ENCODE measurements at places on chromosomes 2 and 18.
A peak's percentile ranks its signal among the peaks of the same experiment; 100 is the strongest.

- no peak for DNase-seq
Measured at GRCh38 chr2:100046961-100047947, 95.1 kb downstream of the AFF3 start.

DNA sequence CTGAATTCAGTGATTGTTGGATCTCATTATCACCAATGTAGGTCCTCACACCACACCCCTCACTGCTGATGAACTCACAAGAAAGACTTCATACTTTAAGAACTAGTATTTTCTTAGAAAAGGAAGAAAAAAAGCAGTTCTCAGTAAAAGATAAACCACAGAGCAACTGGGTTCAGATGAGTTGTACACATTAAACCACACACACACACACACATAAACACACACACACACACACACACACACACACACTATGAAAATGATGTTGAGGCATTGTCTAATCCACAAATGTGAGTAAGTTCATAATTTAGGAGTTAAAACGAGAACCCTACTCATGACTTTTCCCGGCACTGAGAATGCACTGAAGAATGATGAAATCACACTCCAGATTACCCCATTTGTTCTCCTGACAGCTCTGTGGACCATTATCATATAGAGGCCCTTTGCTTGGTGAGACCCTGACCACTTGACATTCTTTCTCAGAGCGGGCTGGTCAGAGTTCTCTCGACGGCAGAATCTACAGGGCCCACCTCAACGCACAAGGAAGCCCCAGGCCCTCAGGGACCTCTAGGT is 106.2 kb downstream of the BCL2 start:
- no peak for DNase-seq

DNA sequence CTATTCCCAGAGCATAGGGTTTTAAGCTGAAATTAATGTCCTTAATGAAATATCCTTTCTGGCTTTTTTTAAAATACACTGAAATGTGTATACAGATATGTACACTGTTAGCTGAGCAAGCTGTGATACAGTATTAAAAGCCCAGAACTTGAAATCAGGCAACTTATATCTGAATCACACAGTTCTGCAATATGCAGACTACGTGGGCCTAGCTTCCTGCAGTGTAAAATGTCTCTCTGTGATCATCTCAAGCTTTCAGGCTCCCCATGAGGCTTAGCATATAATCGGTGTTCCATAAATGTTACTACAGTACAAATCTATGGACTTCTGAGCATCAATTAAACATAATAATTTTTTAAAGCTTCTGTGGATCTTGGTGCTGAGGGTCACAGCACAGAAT is 8.2 kb downstream of the FBXO15 start:
- DNase-seq, result no peak

DNA sequence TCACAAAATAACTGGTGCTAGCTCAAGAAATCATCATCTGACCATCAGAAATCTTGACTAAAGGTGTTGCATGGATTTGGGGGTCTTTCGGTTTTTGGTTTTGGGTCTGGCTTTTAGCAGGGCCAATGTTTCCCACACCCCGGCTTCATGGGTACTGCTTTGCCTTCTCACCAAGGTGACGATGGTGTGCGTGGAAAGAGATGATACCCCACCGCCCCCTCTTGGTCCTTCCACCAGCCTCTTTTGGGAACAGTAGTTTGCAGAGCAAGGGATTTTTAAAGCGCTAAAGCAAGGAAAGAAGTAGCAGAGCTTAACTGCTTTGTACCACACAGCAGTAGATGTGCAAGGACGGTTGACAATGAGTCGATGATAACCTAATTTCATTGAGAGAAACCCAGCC is 42.3 kb downstream of the BOLA3 start:
- no peak for DNase-seq

DNA sequence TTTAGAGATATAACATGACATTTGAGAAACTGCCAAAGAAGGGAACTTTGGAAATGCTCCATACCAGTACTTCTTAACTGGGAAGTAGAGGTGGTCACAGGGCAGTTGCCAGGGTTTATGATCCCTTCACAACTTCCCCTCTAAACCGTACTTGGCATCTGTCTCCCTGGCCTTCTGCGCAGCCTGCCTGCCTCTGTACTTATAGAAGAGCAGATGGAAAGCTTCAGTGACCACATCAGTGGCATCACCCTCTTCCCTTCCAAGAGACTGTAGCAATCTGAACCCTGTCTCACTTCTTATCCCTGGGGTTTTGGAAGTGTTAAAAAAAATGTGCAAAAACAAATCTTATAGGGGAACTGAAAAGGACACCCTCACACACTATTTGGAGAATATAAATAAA is 64.1 kb downstream of the EIF2AK3 start:
- no peak for DNase-seq

DNA sequence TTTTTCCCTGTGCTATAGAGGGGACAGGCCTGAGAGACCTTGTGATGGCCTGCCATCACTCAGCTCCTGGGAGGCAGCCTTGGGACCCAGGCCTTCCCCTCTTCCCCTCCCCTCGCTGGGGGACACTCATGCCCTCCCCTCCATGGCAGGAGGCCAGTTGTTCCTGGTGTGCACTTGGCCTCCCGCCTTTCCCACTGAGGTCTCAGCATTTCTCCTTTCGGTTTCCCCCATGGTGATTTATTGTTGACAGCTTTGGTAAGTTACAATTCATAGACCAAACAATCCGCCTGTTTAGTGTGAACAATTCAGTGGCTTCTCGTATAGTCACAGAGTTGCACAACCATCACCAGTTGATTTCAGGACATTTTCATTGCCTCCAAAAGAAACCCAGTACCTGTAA is 10.2 kb upstream of the CNDP1 start:
- no peak for DNase-seq

DNA sequence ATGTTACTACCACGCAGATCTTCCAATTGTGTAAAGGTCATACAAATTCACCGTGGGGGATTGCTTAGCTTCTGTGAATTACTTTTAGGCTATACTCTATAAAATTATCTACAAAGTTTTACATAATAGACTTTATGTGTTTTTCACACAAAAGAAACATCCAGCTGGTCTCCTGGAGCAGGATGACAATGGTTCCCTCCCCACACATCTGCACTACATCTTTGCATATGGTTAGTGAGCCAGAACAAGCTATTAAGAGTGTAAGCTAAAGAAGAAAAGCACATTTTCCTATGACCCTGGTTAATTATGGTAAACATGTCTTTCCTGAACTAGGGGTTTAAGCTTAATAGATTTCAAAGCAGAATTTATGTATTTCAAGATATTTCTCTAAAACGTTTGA is 295.1 kb downstream of the ASXL3 start:
- DNase-seq, result no peak

GRCh38 chr2:200405599-200406298 is 99.3 kb downstream of the SPATS2L start:
- no peak for DNase-seq

DNA sequence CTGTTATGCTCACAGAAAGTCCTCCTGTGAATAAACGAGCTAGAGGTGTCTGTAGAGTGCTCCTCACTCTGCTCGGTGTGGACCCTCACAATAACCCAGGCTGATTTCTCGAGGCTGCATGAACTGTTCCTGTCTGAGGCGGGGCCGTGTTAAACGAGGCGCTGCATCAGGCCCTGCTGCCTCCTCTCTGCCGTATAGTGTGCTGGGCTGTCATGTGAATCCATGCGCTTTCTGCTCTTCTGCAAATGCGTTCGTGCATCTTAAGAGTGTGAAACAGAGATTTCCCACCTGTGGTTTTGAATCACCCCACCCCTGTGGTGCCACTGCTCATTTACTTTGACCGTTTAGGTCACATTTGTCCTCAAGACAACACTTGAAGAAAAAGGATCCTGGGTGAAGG is 26.2 kb downstream of the TRAF3IP1 start:
- DNase-seq, result no peak

GRCh38 chr2:60569680-60570111 is 16.2 kb upstream of the BCL11A start:
- DNase-seq, result no peak

DNA sequence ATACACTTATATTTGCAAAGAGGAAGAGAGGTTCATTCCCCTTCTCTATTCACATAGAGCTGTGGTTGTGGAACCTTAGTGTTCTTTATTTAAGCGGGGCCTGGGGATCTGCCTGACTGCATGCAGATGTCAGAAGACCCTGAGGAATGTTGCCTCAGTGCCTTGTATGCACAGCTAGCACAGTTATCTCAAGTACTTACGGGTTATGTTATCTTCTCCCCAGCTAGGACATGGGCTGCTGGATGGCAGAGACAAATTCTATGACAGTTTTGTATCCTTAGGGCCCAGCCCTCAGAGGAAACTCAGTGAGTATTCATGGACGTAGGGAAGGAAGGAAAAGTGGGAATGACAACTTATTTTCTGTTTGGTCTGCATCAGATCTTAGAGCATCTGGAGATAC is 37.7 kb upstream of the RTN4 start:
- DNase-seq, result no peak

DNA sequence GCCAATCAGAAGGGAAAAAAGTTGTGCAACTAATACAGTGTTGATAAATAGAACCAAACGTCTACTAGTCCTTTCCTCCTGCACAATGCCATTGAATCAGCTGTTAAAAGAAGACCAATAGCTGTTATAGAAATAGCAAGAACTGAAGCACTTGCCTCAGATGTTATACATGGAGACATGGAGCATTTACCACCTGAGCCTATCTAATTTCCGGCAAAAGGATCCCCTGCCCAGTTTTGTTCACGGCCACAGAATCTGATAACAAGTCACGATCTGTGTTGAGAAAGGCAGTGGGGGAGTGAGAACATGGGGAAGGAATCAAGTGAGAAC is 285.4 kb downstream of the ZEB2 start:
- DNase-seq, result no peak

- no peak for DNase-seq
Measured at GRCh38 chr2:189862751-189863150, 78.5 kb downstream of the PMS1 start.

DNA sequence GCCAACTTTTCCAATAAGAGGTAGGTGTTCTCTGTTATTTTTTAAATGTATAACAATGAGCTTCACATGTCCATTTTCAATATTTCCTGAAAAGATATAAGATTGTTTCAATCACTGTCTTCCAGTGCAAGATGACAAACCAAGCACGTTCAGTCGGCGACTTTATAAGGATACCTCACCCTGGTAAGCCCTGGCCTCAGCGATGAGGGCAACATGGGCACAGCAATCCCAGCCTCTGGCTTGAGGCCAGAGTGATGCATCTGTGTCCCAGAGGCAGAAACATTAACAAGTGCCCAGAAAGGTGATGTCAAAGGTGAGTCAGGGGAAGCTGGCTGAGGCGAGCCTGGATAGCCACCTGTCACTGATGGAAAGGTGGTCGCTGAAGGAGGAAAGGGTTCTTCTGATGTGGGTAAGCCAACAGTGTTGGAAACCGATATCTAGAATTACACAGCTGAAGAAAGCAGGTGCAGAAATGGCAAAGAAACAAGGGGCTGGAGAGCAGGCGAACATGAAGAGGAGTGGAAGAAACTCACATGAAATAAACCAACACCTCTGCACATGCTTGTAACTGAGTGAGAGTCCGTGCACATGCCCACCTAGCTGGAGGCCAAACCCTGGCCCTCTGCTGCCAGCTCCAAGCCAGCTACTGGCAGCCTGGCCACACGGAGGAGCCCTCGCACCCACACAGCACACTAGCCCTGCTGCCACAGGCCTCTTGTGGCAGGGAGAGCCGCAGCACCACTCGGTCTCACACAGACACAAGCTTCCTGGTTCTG is 65.5 kb downstream of the FBXO15 start:
- peak; percentile 54 for DNase-seq

DNA sequence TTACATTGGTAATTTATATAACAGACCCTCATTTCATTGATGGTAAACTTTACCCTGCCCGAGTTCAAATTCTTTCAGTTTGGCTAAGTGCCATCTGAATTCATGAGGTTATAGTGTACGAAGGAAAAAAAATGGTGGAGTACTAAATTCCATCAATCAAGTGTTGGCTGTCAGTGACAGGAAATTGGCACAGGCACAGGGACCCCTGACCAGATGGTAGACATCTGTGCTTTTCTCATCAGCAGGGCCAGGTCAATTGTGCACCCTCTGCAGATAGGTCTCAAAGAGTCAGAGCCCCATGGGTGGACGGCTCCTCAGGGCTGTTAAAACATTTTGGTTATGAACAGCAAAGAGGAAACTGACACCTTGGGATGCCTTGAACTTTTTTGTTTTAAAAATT is 439.2 kb downstream of the SETBP1 start:
- DNase-seq, result no peak

- peak; percentile 43 for DNase-seq
Measured at GRCh38 chr2:121360566-121361300, 75.7 kb upstream of the TFCP2L1 start.

DNA sequence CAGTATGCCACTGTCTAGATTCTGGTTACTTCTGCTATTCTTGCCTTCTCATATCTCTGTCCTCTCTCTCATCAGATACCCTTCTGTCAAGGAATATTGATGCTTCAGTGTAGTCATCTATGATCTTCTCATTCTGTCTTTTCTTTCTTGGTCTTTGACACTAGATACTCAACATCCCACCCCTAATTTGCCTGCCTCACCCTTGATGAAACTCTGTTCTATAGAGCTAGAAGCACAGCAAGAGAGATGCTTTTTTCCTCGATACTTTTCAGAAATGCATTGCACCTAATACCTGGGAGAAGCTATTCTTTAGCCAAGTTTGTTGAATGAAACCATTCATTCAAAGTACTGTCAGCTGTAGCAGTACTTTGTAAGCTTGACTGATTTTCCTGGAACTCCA is 9.5 kb downstream of the SEPTIN2 start:
- DNase-seq, result no peak

DNA sequence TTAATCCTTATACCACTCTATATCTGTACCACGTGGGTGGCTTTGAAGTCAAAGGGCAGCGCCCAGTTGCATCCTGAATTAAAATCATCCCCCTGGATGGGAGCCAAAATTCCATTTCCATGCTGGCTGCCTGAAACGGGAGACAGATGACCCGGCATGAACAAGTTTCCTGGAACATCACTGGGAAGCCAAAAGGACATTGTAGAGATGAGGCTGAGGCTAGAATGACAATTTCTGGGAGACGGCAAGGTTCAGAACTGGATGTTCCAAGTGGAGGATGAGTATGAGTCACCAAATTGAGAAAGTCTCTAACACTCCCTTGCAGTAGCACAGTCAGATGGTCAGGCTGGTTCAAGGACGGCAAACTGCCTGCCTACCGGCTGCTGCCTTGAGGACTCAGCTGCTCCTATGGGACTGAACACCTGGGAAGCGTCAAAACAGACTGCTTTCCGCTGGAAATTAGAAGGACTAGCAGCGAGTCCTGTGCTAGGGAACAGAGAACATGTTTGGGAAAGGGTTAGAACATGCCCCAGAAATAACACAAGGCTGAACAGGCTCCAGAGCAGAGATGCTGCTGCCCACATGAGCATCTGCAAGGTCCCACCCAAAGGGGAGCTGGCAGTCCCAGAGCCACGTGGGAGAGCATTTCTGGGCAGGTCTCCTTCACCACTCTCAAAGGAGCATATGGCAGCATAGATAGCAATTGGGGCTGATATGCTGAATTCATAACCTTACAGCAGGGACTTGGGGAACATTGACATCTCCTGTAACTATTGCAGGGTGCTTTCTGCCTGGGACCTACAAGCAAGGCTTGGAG is 32.0 kb downstream of the YPEL5 start:
- no peak for DNase-seq
